ENCODE measurements at places on chromosomes 7 and 10.

GRCh38 chr10:130801276-130801675, 510.2 kb downstream of the TCERG1L start:
- no peak for DNase-seq

DNA sequence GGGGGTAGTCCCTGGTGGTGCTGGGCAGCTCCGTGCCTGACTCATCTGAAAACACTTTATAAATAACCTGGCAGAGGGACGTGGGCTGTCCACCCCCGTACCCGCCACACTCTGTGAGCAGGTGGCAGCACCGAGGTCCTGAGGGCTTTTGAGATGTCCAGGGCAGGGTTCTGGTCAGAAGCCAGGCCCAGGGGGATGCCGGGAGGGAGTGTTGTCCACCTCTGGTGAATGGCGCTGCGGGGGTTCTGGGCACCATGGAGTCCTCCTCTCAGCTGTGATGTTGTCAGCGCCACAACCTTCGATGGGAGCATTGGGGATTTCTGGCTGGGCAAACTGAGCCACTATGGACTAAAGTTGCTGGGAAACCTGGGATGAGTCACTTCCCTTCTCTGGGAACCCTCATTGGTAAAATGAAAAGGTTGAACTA, 27.4 kb upstream of the GOLGA7B start:
- DNase-seq, result no peak

GRCh38 chr10:132110111-132110521, 44.4 kb downstream of the JAKMIP3 start:
- no peak for DNase-seq

DNA sequence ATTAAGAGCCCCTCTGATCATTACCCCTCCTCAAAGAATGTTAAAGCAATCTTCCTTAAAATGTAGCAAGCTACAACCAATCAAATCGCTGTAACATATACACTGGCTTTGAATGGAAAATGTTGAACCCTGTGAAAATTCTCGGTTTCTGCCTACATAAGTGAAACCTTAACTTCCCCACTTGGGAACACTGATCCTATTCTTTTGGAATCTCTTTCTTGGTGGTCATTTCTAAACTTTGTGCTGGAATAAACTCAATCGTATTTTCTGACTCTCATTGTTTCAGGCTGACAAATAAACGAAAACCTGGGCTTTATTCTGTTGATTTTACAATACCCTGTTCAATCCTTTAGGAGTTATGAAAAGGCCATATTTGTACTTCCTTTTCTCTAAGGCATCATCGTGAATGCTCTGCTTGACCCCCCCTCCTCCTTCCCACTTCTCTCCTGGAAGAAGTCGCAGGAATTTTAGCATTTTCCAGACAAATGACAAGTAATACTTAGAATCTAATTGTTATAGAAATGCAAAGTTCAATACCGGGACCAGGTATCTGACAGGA, 155.1 kb upstream of the FAM13C start:
- no peak for DNase-seq

- DNase-seq, result no peak
Observed at GRCh38 chr7:154698726-154699291, 304.1 kb downstream of the PAXIP1 start.

- no peak for DNase-seq
Observed at GRCh38 chr10:36038316-36038955, 396.3 kb upstream of the FZD8 start.

DNA sequence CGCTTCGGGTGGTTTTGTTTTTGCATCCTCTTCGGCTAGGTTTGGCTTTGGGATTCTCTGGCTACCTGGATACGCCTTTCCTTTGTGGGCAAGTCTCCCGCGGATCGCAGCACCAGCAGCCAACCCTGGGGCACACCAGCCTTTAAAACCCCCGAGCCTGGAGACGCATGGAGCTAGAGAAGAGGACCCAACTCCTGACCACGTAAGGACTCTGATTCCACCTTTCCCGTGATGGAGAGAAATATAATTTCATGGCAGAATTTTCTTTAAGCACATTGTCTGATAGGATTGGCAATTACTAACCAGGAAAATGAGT, 535.4 kb upstream of the GALNT17 start:
- no peak for DNase-seq

GRCh38 chr7:137771273-137771672, 75.5 kb downstream of the DGKI start:
- no peak for DNase-seq

GRCh38 chr7:156034397-156034796, 222.1 kb upstream of the SHH start:
- DNase-seq, result no peak

- no peak for DNase-seq
Observed at GRCh38 chr7:155832581-155832981, 20.3 kb upstream of the SHH start.

DNA sequence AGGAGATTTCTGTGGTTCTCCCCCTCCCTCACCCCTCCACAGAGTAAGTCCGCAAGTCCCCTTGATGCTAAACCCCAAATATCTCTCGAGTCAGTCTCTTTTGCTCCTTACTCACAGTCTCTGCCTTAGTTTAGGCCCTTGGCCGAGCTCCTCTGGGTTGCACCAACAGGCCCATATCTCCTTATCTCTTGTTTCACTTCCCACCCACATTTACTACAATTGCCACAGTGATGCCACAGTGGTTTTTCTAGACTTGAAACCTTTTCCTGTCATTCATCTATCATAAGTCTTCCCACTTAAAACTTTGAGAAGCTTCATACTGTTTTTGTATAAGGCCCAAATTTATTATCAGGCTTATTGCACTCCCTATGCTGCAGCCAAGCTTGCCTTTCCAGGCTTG, 23.4 kb upstream of the NME8 start:
- DNase-seq, result no peak

DNA sequence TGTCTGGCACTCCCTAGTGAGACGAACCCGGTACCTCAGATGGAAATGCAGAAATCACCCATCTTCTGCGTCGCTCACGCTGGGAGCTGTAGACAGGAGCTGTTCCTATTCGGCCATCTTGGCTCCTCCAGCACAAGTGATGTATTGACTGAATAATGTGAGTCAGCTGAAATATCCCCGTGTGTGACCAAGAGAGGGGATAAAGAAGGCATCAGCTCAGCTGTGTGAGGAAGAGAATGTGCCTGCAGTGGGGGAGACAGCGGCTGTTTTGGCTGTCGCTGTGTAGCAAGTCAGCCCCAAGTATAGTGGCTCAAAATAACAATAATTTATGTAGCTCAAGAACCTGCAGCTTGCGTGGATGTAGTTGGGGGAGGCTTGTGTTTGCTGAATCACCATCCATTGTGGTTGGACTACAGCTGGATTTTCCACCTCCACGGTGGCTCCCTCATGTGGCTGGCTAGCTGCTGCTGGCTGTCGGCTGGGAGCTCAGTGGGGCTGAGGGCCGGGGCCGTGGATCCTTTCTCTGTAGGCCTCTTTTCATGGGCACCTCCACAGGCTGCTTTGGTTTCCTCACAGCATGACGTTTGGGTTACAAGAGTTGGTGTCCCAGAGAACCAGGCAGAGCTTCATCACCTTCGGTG, 434.5 kb downstream of the CCSER2 start:
- DNase-seq, result no peak

DNA sequence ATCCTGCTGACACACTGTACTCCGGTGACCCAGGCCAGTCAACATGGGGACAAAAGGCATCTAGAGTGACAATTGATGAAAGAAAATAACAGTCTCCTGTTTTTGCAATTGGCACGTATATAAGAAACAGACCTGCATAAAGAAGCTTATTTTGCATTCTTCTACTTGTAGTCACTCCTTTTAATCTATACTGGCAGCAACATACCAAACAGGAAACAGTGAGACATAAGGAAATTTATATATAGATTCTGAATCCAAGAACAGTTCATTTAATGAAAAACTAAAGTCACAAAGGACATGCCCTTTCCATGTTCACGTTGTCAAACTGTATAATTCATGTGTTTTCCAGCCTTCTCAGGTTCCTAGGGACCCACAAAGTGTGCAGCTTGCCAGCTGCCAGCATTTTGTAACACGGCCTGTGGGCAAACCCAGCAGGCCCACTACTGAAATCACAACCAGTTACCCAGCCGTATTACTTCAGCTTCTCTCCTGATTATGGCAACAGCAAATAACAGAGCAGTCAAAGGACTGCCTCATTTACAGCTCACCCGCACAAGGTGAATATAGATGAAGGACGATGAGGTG, 72.3 kb downstream of the AMPH start:
- no peak for DNase-seq
